ENCODE measurements at places on chromosomes 6 and 20.

DNA sequence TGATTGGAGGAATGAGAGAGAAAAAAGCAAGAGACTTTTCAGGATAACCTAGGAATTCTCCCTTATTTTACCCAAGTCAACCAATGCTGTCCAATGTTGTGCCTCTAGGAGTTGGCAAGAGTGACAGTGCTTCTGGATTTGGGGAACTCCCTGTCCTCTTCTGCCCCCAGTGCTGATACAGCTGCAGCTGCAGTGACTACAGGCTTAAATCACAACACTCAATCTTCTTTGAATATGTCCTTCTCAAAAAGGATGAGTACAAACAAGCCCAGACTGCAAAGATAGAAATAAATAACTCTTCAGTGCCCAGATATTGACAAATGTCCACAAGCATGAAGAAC is 141.0 kb upstream of the COL21A1 start:
- DNase-seq, result no peak

- DNase-seq, result no peak
These were observed 56.1 kb upstream of the SDHAF4 start for GRCh38 chr6:70510600-70510999.

DNA sequence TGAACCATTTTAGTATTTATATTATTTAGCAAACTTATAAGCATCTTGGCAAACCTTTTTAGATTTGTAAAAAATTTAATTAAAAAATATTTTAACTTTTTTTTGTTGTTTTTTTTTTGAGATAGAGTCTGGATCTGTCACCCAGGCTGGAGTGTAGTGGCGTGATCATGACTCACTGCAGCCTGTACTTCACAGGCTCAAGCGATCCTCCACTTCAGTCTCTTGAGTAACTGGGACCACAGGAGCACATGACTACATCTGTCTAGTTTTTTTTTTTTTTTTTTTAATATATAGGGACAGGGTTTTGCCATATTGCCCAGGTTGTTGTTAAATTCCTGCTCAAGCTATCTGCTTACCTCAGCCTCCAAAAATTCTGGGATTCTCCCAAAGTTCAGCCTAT is 161.1 kb downstream of the EYS start:
- DNase-seq, result no peak

DNA sequence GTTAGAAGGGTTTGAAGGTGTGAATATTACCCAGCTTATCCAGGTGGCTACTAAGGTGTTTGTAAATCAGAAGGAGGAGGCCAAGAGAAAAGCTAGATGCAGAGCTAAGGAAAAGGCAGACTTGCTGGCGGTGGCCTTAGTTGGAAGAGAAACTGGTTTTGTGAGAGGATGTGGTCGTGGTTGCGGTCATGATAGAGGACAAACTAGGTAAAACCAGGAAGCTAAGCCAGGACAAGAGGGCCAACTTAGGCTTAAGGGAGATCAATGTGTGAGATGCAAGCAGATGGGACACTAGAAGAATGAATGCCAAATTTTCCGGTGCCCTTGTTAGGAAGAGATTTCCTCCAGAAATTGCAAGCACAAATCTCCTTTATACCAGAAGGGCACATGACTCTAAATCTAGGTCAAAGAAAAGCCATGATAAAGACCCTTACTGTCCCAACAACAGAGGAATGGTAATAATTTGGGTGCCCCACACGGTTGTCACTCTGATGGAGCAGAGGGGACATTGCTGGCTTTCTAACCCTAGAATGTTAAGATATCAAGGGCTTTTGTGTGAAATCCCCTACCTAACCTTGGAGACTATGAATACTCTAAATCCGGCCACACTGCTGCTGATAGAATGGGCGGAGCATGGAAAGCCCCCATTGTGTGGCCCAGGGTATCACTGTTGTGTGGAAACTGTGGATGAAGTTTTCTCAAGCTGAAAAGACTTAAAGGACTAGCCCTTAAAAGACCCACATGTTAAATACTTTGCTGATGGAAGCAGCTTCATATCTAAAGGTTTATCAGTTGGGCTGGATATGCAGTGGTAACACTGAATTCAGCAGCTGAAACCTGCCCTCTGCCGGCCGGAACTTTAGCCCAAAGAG is 7.8 kb downstream of the IL22RA2 start:
- peak; percentile 18 for DNase-seq

DNA sequence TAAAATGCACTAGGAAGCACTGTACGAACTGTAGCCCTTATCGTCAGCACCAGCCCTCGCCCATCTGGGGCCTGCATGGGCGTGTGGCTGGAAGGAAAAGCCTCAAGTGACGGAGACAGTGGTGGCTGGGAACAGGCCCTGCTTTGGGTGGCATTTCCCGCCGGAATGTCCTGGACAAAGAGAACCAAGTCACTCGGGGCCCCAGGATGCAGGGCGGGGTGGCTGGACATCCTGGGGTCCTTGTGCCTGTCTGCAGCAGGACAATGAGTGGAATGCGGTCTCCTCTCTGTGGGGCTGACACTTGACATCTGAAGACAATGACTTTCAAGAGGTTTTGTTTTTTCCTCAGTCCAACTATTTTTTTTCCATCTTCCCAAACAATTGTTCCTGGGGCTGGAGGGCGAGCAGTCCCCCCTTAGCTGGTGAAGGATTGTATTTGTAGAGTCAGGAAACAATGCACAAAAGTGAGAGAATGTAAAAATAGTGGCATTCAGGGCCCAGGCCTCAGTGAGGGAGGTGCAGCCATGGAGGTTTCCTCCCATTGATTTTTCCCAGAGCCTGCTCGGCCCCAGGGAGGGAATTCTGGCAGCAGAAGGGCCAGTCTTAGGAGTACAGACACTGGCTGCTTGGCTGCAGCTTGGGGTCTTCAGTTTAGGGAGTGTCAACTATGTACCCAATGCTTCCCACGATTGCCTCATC is 64.4 kb downstream of the PREX1 start:
- no peak for DNase-seq

GRCh38 chr6:43983632-43984031 is 143.6 kb downstream of the MRPL14 start:
- DNase-seq, result no peak

GRCh38 chr20:42392442-42392841 is 774.3 kb upstream of the CHD6 start:
- no peak for DNase-seq

DNA sequence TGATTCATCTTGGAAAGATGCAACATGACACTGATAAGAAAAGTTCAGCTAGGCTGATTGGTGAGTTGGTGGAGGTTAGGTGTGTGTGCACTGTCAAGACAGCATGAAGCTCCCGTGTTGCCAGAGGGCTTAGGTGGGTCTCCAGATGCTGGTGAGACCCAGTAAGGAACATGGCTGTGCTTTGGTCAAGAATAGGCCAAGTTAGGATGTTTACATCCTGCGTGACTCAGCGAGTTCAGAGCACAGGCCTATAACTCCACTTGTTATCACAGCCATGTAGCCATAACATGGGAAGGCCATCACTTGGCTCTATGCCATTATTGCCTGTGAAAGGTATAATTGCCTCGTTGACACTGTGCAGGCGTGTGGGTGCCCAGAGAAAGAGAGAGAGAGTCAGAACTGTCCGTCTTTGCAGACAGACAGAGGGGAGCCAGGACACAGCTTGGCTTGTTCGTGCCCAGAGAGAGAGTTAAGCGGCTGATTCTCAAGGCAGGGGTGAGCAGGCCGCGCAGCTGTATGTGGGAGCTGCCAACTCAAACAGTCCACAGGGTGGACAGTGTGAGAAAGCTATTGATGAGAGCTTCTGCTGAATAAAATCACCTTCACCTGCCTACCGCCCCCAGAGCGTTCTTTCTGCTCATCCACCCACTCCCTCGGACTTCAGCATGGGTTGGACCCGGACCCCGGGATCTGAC is 43.5 kb downstream of the OR2B6 start:
- no peak for DNase-seq

DNA sequence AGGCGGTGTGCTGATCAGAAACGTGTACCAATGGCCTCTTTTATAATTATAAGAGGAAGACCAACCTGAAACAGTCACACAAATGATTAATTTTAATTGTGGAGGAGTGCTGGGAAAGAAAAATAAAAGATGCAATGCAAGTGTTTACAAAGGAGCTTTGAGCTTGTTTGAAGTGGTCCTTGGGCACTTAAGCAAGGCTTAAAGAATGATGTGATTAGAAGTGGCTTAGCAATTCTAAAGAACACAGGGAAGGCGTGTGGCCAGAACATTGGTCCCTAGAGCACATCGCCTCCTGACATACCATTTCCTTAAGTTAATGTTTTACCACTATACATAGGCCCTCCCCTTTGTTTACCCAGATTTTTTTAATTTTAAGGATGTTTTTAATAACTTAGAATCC is 26.1 kb downstream of the PTPN1 start:
- DNase-seq, result no peak

GRCh38 chr20:50494428-50494827 is 15.8 kb upstream of the PTPN1 start:
- DNase-seq, result no peak

DNA sequence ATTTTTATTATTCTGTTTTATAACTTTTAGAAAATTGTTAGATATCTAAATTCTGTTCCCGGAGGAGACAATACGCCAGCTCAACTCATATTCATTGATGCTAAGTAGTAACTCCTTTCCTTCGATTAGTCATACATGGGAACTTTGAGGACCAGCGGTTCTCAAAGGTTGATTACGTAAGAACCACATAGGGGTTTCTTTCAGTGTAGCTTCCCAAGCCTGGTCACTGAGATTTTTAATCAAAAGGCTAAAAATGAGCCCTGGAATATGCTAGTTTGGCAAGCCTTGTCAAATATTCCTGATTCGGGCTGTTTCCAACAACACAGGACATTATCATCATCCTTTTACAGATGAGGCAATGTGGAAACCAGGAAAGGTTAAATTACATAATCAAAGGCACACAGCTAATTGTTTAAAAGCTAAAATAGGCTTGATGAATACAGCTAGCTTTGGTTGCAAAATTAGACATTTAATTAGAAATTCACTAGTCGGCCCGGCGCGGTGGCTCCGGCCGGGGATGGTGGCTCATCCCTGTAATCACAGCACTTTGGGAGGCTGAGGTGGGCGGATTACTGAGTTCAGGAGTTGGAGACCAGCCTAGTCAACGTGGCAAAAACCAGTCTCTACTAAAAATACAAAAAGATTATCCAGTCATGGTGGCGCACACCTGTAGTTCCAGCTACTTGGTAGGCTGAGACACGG is 14.6 kb upstream of the MEI4 start:
- no peak for DNase-seq

All from 8988T (cell line).